ENCODE measurements at places on chromosomes 3 and 15.
A peak's percentile ranks its signal among the peaks of the same experiment; 100 is the strongest.

- no peak for DNase-seq
These were observed 364.2 kb downstream of the LRTM1 start for GRCh38 chr3:54563501-54564200.

DNA sequence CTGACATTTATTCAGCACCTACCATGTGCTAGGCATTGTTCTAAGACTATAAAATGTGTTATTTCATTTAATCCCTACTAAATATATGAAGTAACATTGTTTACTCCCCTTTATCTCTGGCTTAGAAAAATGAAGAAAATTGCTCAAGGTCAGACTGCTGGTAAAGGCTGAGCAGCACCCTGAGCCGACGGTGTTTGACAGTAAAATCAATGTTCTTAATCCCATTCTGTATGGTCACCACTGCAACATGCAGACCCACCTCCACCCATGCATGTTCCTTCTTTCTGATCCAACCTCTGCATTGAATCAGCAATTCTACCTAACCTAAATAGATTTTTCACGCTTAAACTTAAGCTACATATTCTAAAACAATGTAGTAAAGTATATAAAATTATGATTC, 216.5 kb downstream of the ZBBX start:
- no peak for DNase-seq

- DNase-seq, result no peak
These were observed 62.0 kb downstream of the MYO5A start for GRCh38 chr15:52466716-52467115.

DNA sequence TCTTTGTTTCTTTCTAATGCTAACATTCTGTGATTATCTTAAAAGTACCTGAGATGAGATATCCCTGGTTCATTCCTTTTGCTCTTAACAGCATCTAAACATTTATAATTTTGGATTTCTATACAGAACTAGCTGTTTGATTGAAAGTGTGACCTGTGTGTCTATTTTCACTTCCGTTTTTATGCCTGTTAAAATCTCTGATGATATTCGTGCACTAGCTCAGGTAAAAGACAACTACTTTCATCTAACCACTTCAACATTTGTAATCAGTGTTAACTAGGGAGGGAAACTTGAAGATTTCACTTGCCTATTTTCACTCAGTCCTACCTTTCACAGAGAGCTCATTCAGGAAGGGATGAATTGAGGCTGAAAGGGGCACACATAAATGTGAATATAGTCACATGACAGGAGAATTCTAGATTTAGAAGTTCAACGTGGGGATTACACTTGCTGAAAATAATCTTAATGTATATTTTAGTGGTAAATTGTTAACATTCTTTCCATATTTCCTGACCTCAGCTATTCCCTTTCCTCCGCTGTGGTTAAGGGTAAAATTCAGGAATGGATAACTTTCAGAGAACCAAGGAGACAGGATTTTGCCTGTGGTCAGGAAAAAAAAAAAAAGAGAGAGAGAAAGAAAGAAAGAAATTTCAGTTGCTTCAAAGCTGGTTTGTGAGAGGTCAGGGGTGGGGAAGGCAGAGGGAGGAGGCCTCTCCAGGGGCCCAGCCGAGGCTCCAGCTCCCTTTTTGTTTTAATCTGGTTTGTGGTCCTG, 159.8 kb upstream of the TSC22D2 start:
- peak; percentile 54 for DNase-seq

GRCh38 chr3:30548600-30548999, 57.8 kb upstream of the TGFBR2 start:
- DNase-seq, result no peak

GRCh38 chr15:92676561-92676960, 21.0 kb upstream of the FAM174B start:
- DNase-seq, result no peak

DNA sequence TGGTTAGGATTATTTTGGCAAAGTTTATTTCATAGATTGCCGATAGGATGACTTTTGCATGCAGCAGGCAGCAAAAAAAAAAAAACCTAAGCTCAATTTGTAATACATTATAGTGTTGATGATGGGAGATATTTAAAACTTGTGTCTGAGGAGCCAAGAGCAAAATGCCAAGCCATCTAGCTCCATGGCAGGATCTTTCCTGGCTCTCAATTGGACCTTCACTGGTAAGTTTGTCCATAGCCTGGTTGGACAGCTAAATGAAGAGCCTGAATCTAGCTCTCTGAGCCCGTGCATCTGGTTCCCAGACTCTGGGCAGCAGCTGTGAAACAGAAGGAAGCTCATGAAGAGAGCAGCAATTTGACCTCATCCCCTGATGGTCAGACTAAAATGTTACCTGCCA, 17.5 kb downstream of the STAC start:
- DNase-seq, result no peak

DNA sequence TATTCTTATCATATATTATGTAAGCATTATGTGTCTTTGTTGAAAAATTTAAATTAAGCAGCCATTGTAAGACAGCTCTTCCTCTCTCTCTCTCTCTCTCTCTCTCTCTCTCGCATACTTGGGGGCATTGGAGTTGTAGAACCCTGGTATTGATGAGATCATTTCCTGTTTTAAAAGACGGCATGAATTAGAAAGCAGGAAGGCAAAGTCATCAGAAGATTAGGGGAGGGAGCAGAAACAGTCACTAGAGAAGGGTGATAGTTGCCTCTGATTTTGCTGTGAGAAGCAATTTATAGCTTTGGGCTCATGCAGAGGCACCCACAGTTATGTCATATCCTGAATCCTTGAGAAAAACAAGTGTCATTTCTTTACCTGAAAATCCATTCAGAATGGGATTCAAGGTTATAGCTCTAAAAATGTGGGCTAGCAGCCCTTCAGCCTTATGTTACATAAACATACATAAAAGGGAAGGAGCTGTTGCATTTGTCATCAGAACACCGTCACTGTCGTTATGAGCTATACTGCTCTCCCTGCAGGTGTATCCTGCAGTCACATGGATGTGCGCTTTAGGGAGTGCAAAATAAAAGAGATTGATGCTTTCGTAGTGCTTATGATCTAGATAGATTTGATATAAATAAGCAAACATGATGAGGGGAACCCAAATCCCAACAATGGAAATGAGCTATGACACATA, 213.8 kb downstream of the NR1D2 start:
- no peak for DNase-seq

DNA sequence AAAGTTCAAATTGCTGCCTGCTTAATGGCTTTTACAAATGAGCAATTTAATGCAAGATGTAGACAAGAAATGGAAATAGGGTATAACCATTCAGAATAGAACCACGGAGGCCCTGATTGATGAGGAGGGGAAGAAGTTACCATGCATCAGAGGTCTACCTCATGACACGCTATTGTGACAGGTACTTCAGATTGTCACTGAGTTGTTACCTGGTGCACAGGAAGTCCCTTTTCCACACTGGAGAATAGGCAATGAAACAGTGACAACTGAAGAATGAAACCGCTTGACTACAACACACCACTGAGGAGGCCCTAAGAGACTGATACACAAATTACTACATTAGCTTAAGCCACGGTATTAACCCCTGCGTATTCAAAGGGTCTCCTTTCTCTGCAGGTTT, 251.2 kb downstream of the RYR3 start:
- no peak for DNase-seq

DNA sequence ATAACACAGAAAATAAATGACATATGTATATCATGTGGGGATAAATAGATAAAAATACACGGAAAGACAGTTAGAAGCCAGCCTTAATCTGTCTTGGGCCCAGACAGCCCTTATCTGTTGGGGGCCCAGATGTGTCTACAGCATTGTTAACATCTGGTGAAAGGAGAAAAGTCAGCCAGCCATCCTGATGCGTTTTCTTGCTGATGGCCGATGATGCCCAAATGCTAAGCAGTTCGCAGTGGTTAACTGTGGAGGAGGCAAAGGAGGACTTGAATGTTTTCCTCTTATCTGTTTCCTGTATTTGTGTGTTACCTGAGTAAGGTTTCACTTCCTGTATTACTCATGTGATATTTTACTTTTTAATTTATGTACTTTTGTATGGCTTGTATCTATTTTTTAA, 46.2 kb downstream of the NOX5 start:
- DNase-seq, result no peak

DNA sequence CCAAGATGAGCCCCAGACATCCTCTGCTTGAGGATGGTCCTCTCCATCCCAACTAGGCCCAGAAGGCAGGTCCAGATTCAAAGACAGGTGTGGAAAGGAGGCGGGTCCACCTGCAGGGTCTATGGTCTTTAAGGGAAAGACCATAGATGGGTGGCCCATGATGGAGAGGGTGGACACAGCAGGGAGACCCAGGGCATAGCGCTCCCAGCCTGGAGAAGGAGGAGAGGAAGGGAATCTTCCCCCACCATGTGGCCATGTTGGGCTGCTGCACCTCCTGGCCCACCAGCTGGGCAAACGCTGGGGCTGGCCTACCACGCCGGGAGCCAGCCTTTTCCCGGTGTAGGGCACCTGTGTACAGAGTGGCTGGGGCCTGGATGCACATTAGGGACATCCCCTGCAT, 265.2 kb upstream of the TLE3 start:
- no peak for DNase-seq

- no peak for DNase-seq
These were observed 606.9 kb upstream of the KCNMB2 start for GRCh38 chr3:177929310-177929709.

All from Caki2 (cell line).